Fibroblast of skin of back (primary cell): ENCODE measurements at places on chromosomes 11 and 22.

DNA sequence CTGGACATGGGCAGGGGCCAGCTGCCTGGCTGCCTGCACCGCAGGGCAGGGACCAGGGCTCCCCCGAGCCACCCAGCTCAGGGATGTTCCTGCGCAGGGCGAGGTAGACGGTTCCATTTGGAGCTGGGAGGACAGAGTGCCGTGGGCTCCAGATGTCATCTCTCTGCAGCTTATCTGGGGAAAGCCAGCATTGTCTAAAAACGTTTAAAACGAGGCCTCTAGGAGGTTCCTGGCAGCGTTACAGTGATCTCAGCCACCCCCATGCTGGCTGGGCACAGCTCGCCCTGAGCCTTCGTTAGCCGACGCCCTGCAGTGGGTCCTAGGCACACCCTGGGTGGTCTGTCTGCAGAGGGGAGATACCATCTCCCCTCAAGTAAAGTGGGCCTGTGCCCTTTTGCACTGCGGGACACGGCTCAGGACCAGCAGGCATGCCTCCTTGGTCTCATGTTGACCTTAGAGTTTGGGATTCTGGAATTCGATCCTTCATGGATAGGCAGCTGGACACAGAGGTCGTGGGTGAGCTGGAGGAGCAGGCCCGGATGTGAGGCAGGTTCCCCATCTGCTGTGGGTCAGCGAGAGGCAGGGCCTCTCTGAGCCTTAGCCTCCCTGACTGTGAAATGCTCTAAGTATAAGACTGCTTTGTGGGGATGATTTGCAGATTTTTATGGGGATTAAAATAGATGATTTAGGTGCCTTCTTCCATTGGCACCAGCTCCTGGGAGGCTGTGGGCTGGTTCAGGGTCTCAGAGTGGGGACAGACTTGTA, 14.1 kb downstream of the SYNGR1 start:
- DNase-seq, result no peak

- DNase-seq, result no peak
Measured at GRCh38 chr11:31529189-31529588, 19.6 kb downstream of the ELP4 start.

- no peak for DNase-seq
Measured at GRCh38 chr11:19352072-19352770, 111.5 kb upstream of the E2F8 start.

DNA sequence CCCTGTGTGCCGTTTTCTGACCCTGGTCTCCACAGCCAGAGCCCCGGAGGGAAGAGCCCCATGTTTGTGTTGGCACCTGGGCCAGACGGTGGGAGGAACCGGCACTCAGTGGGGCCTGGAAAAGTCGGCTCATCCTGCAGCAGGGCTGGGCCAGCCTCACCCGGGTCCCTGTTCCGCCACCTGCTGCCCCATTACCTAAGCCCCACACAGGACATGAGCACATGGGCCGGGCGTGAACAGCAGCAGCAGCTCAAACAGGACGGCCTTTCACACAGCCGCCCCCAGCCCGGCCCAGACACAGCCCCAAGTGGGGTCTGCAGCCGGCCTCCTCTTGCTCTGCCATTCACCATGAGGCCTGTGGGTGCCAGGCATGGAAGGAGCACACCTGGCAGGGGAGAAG, 302.4 kb downstream of the MN1 start:
- DNase-seq, result no peak

DNA sequence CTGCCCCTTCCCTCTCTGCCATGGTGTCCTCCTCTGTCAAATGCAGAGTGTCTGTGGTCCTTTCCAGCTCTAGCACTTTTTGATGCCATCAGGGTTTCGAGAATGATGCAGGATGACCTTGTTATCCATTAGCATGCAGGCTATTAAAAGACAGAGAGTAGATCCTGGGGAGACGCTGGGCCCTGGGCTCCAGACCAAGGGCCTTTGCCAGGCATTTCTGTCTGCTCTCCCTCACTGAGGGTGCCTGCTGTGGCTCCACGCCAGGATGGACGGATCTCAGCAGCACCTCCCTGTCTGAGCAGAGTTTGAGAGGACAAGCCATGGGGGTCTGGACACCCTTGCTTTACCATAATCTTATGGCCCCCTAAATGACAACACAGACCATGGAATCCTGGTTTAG, 110.8 kb upstream of the CD82 start:
- DNase-seq, result no peak

DNA sequence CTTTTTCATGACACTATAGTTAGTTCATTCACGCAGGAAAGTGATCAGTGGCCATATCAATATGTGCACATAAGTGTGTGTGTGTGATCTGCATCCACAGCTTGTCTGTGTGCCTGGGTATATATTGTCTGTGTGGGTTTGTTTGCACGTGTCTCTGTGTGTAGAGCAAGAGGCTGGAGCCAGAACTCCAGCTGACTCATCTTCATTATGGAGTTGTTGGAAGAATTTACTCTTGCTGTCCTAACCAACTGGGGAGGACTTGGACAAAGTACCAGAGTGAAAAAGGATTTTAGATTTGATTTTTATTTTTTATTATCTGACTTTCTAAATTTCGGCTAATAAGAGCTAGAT, 63.9 kb downstream of the TP53I11 start:
- DNase-seq, result peak; percentile 79

GRCh38 chr22:38733724-38734381, 21.9 kb downstream of the SUN2 start:
- DNase-seq, result no peak

GRCh38 chr11:66953081-66953833, 4.9 kb downstream of the PC start:
- DNase-seq, result no peak
